ENCODE measurements at places on chromosomes 12 and 14. TPM values are rescaled to one million over a fixed set of nuclear protein-coding genes. Genes with fewer than 3 reads are reported as not detected.

The RNASE3 gene
- total RNA-seq, result 0.80 TPM

DNA sequence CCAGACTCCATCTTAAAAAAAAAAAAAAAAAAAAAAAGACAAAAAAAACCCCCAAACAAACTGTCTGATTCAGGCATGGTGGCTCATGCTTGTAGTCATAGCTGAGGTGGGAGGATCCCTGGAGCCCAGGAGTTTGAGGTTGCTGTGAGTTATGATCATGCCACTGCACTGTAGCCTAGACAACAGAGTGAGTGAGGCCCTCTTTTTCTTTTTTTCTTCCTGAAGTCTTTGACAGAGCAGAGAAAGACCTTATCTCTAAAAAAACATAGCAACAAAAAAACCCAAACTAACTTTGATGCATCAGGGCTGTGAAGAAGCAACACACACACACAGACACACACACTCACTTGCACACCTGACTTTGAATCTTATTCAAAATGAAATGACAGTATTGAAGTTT, 7.7 kb upstream of the AMN1 start:
- no peak for DNase-seq

- no peak for DNase-seq
Observed at GRCh38 chr14:29355846-29356245, 571.8 kb downstream of the PRKD1 start.

GRCh38 chr12:47376927-47377326, 297.2 kb upstream of the AMIGO2 start:
- DNase-seq, result no peak

DNA sequence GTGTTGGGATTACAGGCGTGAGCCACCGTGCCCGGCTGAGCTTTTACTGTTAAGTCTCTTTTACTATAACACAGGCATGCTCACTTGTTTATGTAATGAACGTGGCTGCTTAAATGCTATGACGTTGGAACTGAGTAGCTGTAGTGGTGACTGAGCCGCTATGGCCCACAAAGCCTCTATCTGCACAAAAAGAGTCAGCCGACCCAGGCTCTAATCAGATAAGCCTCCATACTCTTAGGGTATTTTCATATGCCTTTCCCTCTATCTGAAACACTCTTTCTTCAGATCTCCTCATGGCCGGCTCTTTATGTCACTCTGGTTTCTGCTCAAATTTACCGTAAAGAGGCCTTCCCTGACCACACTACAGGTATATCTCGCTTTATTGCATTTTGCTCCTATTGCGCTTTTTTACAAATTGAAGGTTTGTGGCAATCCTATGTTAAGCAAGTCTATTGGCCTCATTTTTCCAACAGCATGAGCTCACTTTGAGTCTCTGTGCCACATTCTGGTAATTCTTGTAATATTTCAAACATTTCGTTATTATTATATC, 8.0 kb downstream of the SLC2A14 start:
- DNase-seq, result no peak

The GPHB5 gene
- not detected for total RNA-seq

DNA sequence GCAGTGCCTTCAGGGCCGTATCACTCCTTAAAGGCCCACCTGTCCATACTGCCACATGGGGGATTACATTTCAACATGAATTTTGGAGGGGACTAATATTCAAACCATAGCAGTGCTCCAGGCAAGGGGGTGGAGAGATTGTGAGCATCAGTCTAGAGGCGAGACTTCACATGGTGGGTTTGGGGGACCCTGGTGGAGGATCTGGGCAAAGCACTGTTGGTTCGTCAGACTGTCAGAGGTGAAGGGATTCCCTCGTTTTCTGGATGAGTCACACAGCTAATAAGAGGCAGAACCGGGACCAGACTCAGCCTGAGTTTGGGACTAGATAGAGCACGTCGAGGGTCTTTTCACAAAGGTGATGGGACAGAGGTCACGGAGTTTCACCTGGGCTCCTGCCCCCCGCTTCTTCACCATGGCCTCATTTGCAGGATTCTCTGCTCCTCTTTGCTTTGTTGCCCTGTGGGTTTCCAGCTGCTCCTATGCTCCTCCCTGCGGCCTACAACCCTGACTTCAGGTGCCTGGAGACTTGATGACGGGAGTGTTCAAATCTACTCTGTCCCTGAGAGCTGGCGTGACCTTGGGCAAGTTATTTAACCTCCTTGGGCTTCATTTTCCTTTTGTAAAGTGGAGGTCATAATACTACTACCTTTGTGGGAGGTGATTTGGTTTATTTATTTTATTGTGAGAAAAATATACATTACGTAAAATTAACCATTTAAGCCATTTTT, 41.5 kb downstream of the TEAD4 start:
- DNase-seq, result no peak

DNA sequence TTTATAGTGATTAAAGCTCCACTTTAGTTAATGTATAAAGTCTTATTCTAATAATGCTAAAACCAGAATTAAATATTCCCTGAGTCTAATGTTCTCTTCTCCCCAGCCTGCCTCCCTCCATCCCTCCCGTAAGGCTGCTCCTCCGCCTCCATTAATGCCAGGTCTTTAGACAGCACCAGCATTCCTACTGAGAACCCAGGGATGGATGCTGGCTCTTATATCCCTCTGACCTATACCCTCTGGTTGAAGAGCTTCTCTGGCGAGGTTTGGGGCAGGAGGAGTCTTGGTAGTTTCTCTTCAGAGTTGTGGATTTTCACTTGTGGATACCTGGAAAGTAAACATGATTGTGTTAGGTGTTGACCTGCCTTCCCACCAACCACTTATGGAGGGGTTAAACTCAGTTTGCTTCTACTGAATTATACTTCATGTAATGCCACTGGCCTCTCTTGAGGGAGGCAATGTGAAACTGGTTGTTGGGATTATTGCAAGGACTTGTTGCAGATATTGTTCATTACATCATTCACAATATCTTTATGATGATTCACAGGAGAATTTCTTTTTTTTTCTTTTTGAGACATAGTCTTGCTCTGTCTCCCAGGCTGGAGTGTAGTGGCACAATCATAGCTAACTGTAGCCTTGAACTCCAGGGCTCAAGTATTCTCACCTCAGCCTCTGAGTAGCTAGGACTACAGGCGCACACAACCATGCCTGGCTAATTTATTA, 11.1 kb upstream of the SMAGP start:
- peak; percentile 39 for DNase-seq

The IFI27 gene
- total RNA-seq, result 495 TPM

The GAS2L3 gene
- total RNA-seq, result 10.0 TPM

DNA sequence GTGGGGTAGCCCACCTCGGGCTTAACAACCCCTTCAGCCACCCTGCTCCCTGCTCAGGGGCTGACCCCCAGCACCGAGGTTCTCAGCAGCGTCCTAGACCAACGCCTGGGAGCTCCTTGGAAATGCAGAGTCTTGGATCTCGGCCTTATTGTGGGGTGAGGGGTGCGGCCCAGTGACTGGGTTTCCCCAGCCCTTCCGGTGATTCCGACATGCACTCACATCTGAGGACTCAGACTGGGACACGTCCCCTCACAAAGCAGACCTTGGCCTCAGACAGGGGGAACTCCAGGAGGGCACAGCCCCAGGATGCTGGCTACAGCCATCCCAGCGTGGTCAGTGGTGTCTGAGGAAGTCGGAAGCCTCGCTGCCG, 117.7 kb downstream of the RFLNA start:
- DNase-seq, result no peak

The RAB21 gene
- 99.5 TPM for total RNA-seq

DNA sequence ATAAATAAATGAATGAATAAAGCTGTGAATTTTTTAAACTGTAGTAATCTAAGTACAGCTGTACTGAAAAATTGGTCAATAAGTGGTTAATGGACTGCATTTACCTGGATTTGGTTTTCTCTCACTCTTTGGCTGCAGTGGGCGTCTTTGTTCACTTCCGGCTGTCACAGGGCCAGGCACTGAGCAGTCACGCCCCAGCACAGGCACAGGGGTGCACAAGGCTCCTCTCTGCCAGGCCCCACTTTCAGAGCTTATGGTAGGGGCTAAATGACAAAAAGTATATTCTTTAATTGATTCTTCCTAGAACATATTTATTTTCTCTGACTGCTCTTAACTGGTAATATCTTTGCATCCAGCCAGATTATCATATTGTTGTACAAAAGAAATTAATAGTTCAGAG, 70.6 kb upstream of the DYNC1H1 start:
- no peak for DNase-seq

- no peak for DNase-seq
Observed at GRCh38 chr12:14714437-14714836, 18.0 kb upstream of the GUCY2C start.
